ENCODE measurements at places on chromosomes 2 and 18. TPM values are rescaled to one million over a fixed set of nuclear protein-coding genes. Genes with fewer than 3 reads are reported as not detected.

GRCh38 chr2:168030862-168031624 lies 216.4 kb downstream of the STK39 start:
- DNase-seq, result no peak

GRCh38 chr2:130381619-130382018 lies 25.8 kb downstream of the PTPN18 start:
- DNase-seq, result no peak

GRCh38 chr2:158495175-158495574 lies 38.4 kb downstream of the PKP4 start:
- no peak for DNase-seq

- DNase-seq, result no peak
These were observed 124.8 kb downstream of the TTC32 start for GRCh38 chr2:19776941-19777514.

Gene DCC
- 0.58 TPM for polyA plus RNA-seq

Measured in large intestine (tissue), 12 donors.